ENCODE measurements at places on chromosomes 1 and 21.

DNA sequence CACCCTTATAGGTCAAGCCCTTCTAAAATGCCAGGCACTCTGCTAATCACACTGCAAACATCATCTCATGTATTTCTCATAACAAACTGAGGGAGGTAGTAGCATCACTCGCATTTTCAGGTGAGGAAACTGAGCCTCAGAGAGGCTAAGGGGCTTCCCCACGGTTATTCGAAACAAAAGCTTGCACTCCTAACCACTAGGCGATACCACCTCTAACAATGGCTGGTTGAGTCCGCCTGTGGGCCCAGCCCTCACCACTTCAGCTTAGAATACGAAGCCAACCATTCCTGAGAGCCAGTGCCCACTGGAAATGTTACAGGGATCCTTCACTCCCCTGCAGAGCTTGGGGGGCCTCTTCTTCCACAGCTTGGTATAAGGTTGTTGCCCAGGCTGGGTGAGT is 65.3 kb upstream of the TENT5C start:
- no peak for DNase-seq

- no peak for DNase-seq
These were observed 68.1 kb downstream of the PAPPA2 start for GRCh38 chr1:176531036-176531435.

GRCh38 chr1:164780863-164781262 is 221.9 kb downstream of the PBX1 start:
- no peak for DNase-seq

DNA sequence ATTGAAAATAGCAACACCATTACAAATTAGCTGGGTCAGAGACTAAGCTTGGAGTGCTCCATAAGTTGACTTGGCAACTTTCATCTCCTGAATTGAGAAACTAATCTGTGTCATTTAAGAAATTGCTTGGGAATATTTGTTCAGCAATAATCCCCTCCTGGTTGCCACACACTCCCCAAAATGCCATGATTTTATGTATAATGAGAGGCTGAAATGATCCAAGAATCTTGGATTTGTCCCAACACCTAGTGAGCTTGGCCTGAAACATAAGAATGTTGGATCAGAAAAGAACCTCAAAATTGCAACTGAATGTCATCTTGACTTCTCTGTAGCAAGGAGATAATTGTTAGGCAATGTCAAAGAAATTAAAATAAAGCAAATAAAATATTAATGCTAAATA is 805.9 kb upstream of the ADAMTS5 start:
- no peak for DNase-seq

DNA sequence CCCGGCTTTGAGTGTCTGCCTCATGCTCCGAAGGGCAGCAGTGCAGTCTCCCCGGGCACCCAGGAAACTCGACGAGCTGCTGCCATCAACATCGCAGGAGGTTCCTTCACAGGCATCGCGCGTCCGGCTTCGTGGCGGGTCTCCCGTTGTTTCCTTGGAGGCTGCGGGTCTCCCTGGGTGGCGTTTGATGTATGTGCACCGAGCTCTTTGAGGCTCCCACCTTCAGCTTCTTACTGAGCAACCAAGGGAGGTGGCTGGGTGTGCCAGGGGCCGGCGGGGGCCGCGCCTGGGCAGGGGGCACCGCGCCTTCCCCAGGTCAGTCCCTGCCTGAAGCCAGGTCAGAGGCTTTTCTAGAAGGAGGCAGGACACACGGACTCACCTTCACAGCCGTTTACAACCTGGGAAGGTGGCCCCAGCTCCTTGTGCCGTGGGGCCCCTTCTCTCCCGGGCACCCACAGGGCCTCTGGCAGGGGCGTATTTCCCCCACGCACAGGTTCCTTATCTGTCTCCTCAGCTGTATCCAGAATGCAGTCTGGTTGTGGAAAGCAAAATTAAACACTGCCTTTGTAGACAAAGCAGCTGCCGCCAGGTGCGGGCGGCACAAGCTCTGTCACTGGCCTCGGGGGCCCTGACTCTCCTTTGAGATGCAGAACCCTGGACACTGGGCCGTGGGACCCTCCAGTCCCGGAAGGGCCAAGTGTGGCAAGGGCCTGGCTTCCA is 21.7 kb upstream of the PEX10 start:
- DNase-seq, result no peak

GRCh38 chr21:33993286-33994231 is 78.0 kb upstream of the ATP5PO start:
- DNase-seq, result no peak

GRCh38 chr1:208531003-208531750 is 287.0 kb upstream of the PLXNA2 start:
- DNase-seq, result no peak

Measured in hippocampal formation (tissue), 2 donors.